ENCODE measurements at places on chromosomes 13 and 19. TPM values are rescaled to one million over a fixed set of nuclear protein-coding genes. Genes with fewer than 3 reads are reported as not detected.

The TINCR gene
- polyA plus RNA-seq, result 0.05 TPM

The VSTM1 gene
- polyA plus RNA-seq, result not detected

The KLK12 gene
- not detected for polyA plus RNA-seq

The CCDC169 gene
- polyA plus RNA-seq, result 0.25 TPM

The APOE gene
- 0.36 TPM for polyA plus RNA-seq

The TNFRSF19 gene
- 41.3 TPM for polyA plus RNA-seq

The C19orf73 gene
- polyA plus RNA-seq, result 2.2 TPM

The SPC24 gene
- polyA plus RNA-seq, result 72.6 TPM

The ZNRF4 gene
- polyA plus RNA-seq, result not detected

The LILRB1 gene
- polyA plus RNA-seq, result 41.8 TPM

The GATAD2A gene
- polyA plus RNA-seq, result 31.4 TPM

The MYO1F gene
- 30.6 TPM for polyA plus RNA-seq

The SULT2B1 gene
- polyA plus RNA-seq, result not detected

The LMTK3 gene
- polyA plus RNA-seq, result not detected

The GPR108 gene
- 59.0 TPM for polyA plus RNA-seq

The ZNF585A gene
- 17.9 TPM for polyA plus RNA-seq

The ELSPBP1 gene
- polyA plus RNA-seq, result not detected

The ZNF791 gene
- polyA plus RNA-seq, result 11.1 TPM

Data from GM12878 (cell line).